ENCODE measurements at places on chromosomes 11 and 22. TPM values are rescaled to one million over a fixed set of nuclear protein-coding genes. Genes with fewer than 3 reads are reported as not detected.

GRCh38 chr11:119666061-119666460, 62.9 kb downstream of the NECTIN1 start:
- no peak for DNase-seq
- H3K27me3 ChIP-seq: no peaks in the 10 kb centered on the region
- no peaks in the 10 kb centered on the region for H3K4me1 ChIP-seq
- H3K27ac ChIP-seq: no peak overlapping the region
- no peaks in the 10 kb centered on the region for H3K36me3 ChIP-seq
- H3K4me3 ChIP-seq: no peak overlapping the region

GRCh38 chr11:95154514-95154913, 64.9 kb downstream of the ENDOD1 start:
- no peak for DNase-seq
- no peaks in the 10 kb centered on the region for H3K27me3 ChIP-seq

DNA sequence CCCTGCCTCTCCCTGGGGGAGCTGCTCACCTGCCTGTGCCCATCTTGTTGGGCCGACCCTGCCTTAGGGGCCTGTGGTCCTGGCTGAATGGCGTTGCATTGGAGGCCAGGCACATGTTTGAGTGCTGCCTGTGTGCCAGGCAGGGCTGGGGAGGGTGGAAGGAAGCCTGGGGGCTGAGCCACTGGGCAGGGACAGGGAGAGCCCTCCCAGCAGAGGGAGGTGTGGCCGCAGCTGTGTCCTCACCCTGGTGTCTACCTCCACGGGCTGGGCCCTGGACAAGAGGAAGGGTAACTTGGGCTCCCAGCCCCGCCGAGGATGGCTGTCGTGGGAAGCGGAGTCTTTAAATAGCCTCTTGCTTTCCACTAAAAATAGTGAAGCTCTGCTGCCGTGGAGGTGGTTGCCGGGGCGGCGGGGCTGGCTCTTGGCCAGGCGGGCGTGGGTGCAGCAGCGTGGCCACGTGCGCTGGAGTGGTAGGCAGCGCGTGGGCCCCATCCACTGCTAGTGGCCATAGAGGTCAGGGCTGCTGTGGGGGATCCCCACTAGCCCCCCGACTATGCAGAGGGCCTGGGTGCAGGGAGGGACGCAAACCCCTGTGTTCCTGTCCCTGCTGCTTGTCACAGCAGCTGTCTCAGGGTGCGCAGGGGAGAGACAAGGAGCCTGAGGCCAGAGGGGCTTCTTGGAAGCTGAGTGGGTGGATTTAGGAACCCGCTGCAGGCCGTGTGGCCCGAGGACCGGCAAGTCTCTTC, 6.2 kb downstream of the ZDHHC8 start:
- no peak overlapping the region for H3K4me3 ChIP-seq
- H3K4me1 ChIP-seq: peaks cover 47% of the 10 kb centered on the region
- no peak for DNase-seq
- no peaks in the 10 kb centered on the region for H3K27me3 ChIP-seq

The TBX10 gene
- total RNA-seq: not detected

GRCh38 chr11:124168796-124169195, 14.3 kb upstream of the OR10D3 start:
- no peaks in the 10 kb centered on the region for H3K36me3 ChIP-seq
- H3K4me1 ChIP-seq: no peaks in the 10 kb centered on the region
- no peak for DNase-seq
- H3K27ac ChIP-seq: no peak overlapping the region

GRCh38 chr11:36361472-36361871, 65.4 kb downstream of the PRR5L start:
- no peak overlapping the region for H3K27ac ChIP-seq
- no peak for DNase-seq
- no peaks in the 10 kb centered on the region for H3K36me3 ChIP-seq
- peaks cover 4% of the 10 kb centered on the region for H3K4me1 ChIP-seq
- H3K27me3 ChIP-seq: no peaks in the 10 kb centered on the region

DNA sequence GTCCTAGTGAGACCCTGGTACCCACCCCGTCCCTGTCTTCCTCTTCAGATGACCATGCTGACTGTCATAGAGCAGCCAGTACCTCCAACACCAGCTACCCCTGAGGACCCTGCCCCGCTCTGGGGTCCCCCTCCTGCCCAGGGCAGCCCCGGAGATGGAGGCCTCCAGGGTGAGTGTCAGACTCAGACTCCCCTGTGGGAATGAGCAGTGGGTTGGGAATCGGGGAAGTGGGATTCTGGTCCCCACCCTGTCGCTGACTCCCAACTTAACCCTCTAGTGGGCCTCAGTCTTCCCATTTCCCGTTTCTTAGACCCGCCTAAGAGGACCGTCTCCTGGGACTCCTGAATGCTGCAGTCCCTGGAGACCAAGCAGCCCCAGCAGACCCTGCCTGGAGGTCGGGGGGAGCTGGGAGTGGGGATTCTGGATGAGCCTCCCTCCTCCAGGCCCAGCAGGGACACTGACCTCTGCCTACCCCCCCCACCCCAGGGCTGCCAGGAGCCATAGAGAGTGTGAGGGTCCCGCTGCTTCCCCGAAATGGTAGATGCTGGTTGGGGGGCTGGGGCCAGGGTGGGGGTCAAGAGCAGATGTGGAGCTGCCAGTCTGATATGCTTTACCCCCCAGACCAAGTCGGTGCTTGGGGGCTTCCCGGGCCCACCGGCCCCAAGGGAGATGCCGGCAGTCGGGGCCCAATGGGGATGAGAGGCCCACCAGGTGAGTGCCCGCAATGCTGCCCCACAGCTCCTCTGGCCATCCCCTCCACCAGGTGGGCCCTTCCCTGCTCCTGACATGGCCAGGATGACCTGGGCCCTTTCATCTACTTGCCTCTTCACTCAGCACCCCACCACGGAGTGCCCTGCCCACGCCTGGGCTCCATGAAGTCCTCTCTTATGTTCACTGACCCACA, 25.5 kb downstream of the EMID1 start:
- no peaks in the 10 kb centered on the region for H3K36me3 ChIP-seq
- no peak overlapping the region for H3K4me3 ChIP-seq
- H3K27me3 ChIP-seq: no peaks in the 10 kb centered on the region
- no peak for DNase-seq

The ZNF215 gene
- total RNA-seq: 2.4 TPM

GRCh38 chr22:22397875-22398524, 110.5 kb downstream of the ZNF280B start:
- no peak for DNase-seq
- H3K4me3 ChIP-seq: no peak overlapping the region
- H3K4me1 ChIP-seq: no peaks in the 10 kb centered on the region
- H3K27me3 ChIP-seq: peaks cover 4% of the 10 kb centered on the region
- no peak overlapping the region for H3K27ac ChIP-seq

DNA sequence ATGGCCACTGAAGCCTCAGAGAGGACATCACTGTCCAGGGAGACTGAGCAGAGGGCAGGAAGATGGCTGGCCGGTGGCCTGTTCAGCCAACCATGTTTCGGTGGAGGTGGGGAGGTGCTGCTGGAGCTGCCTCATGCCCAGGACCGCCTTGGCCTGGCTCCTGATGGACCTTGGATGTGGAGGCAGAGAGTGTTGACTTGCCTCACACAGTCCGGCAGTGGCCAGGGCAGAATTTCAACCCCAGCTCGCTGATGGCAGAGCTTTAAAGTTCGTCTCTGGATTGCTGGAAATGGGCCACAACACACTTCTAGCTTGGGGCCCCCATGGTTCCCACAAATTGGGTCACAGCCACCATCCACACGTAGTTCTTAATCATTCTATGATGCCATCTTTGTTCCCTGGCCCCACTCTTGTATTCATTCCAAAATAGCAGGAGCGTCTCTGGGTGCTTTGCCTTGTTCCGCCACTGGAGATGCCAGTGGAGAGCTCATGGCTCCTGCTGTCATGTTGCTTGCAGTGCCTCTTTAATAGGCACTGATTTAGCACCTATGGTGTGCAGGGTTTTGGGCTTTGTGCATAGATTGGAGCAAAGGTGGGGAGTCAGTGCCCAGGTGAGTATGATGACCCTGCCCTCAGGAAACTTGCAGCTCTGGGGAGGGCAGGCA, 5.6 kb downstream of the MAPK8IP1 start:
- no peak overlapping the region for H3K27ac ChIP-seq
- no peaks in the 10 kb centered on the region for H3K27me3 ChIP-seq
- H3K4me3 ChIP-seq: no peak overlapping the region
- H3K4me1 ChIP-seq: peaks cover under 1% of the 10 kb centered on the region
- DNase-seq: no peak

DNA sequence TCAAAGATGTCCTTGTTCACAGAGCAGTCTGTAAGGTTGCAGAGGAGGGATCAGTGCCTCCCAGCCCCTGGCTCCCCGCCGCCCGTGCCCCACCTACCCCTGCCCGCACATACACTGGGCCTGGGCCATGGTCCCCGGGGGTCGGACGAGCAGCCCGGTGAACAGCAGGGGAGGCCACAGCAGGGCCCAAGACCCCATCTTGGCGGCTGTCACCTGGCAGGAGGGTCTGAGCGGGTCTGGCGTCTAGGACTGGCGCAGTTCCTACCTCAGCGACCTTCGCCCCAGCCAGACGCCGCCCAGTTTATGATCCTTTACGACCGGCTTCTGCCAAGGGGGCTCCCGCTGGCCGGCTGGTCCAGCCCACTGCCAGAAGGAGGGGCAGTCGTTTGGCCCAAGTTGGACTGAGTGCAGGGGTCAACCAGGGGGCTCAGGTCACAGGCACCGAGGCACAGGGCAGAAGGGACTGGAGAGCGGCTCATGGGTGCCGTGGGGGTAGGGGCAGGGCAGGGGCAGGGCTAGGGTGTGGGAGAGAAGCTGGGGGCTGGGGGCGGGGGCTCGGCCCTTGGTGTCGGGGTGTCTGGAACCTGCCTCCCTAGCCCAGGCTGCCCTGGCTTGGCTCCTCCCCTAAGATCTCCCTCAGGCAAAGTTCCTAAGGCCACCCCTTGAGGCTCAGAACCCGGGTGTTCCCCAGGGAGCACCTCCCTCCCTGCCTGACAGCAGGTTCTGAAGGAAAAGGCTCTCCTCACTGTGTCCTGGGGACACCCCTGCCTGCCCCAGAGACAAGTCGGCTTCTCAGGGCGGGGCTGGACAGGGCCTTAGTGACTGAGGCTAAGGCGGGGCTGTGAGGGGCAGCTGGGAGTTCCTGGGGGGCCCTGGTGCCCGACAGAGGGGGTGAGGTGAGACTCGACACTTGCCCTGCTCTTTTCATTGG, at the start of gene CDHR5:
Gene CDHR5, minus strand, starts transcription at position 251 of the 931 bp plus-strand sequence. Its CDS starts 53 bp downstream, at position 198.
- DNase-seq: no peak
- H3K36me3 ChIP-seq: no peaks in the 10 kb centered on the region
- H3K27me3 ChIP-seq: peaks cover 20% of the 10 kb centered on the region
- H3K27ac ChIP-seq: no peak within 1 kb of the TSS
- no peaks in the 10 kb centered on the region for H3K4me1 ChIP-seq

DNA sequence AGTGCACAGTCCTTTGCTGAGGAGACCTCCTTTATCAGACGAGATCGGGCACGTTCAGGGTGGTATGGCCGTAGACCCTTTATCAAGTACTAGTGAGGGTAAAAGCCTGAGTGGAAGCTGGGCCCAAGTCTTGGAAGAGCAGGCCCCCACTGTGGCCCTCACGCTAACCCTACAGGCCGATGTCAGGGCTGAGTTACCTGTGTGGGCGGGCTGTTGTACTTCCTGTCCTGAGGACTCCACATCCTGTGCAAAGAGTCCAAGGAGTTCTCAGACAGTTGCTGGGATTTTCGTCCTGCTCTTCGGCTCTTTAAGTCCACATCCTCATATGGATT, 34.9 kb downstream of the RPL27A start:
- peak overlapping the region; percentile 70 for H3K27ac ChIP-seq
- peaks cover 58% of the 10 kb centered on the region for H3K4me1 ChIP-seq
- no peaks in the 10 kb centered on the region for H3K27me3 ChIP-seq

GRCh38 chr11:72534371-72535193, 100.3 kb upstream of the CLPB start:
- H3K36me3 ChIP-seq: no peaks in the 10 kb centered on the region
- no peak overlapping the region for H3K27ac ChIP-seq
- no peak overlapping the region for H3K4me3 ChIP-seq
- no peaks in the 10 kb centered on the region for H3K27me3 ChIP-seq
- no peak for DNase-seq

The ZP1 gene
- total RNA-seq: not detected

DNA sequence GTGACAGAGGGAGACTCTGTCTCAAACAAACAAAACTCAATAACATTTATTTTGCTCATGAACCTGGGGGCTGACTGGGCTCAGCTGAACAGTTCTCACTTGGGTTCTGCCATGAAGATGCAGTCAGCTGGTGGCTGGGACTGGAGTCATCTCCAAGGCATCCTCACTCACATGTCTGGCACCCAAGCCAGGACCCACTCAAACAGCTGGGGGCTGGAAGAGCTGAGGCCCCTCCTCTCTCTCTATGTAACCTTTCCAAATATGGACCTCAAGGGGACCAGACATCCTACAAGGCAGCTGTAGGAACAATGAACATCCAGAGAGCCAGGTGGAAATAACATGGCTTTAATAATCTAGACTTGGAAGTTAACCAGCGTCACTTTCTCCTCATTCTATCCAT, 16.8 kb downstream of the HSPA8 start:
- H3K4me1 ChIP-seq: no peaks in the 10 kb centered on the region
- H3K27me3 ChIP-seq: no peaks in the 10 kb centered on the region
- no peak for DNase-seq
- no peak overlapping the region for H3K27ac ChIP-seq

DNA sequence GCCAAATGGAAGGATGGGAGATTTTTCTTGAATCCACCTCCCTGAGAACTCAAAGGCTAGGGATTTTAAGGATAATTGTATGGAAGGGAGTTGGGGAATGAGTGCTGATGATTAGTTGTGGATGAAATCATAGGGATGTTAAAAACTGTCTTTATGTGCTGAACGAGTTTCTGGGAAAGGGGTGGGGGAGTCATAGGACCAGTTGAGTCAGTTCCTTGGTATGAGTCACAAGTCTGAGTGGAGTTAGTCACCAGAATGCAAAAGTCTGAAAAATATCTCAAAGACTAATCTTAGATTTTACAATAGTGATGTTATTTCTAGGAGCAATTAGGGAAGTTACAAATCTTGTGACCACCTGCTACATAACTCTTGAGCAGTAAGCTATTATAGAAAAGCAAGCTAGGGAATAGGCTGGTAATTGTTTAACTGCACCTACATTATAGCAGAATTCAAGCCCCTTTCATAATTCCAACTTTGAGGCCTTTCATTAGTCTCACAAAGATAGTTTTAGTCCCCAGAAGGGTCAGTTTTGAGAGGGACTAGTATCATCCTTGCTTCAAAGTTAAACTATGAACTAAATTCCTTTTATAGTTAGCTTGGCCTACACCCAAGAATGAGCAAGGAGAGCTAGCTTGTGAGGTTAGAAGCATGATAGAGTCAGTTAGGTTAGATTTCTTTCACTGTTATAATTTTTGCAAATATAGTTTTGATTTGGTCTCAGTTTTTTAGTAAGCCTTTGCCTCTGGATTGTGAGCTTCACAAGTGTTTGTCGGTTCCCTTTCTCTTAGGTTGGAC, 668.0 kb downstream of the ETS1 start:
- DNase-seq: no peak
- H3K27me3 ChIP-seq: no peaks in the 10 kb centered on the region
- H3K36me3 ChIP-seq: no peaks in the 10 kb centered on the region
- no peak overlapping the region for H3K4me3 ChIP-seq
- no peak overlapping the region for H3K27ac ChIP-seq
- H3K4me1 ChIP-seq: no peaks in the 10 kb centered on the region

DNA sequence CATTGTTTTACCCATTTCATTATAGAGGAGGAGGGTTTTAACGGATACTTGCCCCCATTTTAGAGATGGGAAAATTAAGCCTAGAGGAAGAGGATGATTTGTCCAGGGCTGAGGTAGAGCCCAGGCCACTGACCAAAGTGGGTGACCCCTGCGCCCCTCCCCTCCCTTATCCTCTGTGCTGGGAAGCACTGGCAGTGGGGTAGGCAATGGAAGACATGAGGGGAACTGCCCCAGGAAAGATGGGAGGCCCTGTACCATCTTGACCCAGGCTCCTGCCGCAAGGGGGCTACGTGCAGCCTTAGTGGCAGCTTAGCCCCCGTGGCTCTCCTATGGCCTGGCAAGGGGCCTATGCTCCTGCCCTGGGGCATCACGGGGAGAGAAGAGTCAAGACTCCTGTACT, 76.4 kb upstream of the MYOD1 start:
- no peaks in the 10 kb centered on the region for H3K36me3 ChIP-seq
- DNase-seq: peak; percentile 48
- no peak overlapping the region for H3K4me3 ChIP-seq
- H3K27me3 ChIP-seq: no peaks in the 10 kb centered on the region
- H3K4me1 ChIP-seq: no peaks in the 10 kb centered on the region
